ENCODE measurements at places on chromosomes 6 and 20.

DNA sequence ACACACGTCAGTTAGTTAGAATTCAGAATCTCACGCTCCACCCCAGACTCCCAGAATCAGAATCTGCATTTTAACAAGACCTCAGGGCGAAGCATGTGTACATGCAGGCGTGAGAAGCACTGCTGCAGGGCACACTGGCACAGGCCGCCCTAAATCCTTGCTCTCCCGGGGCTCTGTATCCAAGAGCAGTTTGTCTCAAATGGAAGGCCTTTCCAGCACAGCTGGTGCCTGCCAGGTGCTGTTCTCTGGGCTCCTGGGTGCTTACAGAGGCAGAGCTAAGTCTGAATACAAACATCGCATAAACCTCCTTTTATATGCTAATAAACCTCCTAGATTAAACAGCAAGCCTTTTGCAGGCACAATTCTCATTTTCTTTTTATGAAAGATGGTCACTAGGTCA lies 119.1 kb upstream of the CD93 start:
- no peak for DNase-seq

- DNase-seq = no peak
Measured at GRCh38 chr6:33276864-33277662, at the start of gene B3GALT4. Gene B3GALT4, plus strand, starts transcription at chr6:33277123. Its CDS starts 297 bp downstream, at chr6:33277420.

GRCh38 chr6:53868626-53869025 lies 73.8 kb downstream of the LRRC1 start:
- DNase-seq = no peak

- no peak for DNase-seq
Measured at GRCh38 chr6:150535151-150535804, 64.4 kb upstream of the PLEKHG1 start.

GRCh38 chr20:813390-813789 lies 20.1 kb upstream of the FAM110A start:
- DNase-seq = no peak

GRCh38 chr20:56465997-56466396 lies 2.4 kb upstream of the RTF2 start:
- DNase-seq = no peak

GRCh38 chr6:168691774-168692173 lies 250.8 kb downstream of the SMOC2 start:
- DNase-seq = no peak
